ENCODE measurements at places on chromosomes 5 and 9. TPM values are rescaled to one million over a fixed set of nuclear protein-coding genes. Genes with fewer than 3 reads are reported as not detected.

Gene KIF4B
- not detected for total RNA-seq

Gene NCS1
- total RNA-seq = 50.8 TPM

Gene PLEKHG4B
- under 0.01 TPM for total RNA-seq

Gene UGT3A1
- total RNA-seq = not detected

Gene NRG2
- 6.9 TPM for total RNA-seq

Gene RLN2
- total RNA-seq = not detected

Gene C5orf58
- total RNA-seq = not detected

Gene C9orf72
- 25.6 TPM for total RNA-seq

Gene ADGRD2
- not detected for total RNA-seq

Data from thoracic aorta (tissue), 2 donors.